ENCODE measurements at places on chromosomes 2 and 18.

DNA sequence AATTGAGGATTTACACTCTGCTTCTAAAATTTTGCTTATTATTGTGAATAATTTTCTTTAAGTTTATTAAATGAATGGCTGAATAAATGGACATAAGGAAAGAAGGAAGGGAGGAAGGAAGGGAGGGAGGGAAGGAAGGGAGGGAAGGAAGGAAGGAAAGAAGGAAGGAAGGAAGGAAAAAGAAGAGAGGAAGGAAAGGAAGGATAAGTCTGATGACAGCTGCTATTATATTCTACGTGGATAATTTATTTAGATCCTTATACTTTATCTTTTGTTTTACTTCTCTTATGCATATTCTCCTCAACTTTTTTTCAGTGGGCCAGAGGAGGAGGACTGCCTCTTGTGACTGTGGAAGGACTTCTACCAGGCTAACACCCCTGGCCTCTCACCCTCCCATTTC is 17.4 kb downstream of the CLUL1 start:
- DNase-seq = no peak

DNA sequence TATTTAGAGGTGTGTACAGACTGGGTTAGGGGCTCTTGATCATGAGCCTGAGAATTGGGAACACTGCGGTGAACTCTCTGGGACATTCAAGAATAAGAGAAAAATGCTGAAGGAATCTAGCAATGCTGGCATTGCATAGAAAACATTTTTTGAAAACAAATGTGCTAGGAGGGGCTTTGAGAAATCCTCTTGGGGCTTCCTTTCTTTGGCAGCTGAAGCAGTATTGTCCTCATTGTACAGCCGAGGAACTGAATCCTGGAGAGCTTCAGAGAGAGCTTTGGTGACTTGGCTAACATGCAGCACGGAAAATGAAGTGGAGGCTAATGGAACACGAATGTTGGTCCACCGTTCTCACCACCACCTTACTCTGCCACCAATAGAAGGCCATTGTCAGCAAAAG is 107.3 kb upstream of the EFEMP1 start:
- DNase-seq = no peak

DNA sequence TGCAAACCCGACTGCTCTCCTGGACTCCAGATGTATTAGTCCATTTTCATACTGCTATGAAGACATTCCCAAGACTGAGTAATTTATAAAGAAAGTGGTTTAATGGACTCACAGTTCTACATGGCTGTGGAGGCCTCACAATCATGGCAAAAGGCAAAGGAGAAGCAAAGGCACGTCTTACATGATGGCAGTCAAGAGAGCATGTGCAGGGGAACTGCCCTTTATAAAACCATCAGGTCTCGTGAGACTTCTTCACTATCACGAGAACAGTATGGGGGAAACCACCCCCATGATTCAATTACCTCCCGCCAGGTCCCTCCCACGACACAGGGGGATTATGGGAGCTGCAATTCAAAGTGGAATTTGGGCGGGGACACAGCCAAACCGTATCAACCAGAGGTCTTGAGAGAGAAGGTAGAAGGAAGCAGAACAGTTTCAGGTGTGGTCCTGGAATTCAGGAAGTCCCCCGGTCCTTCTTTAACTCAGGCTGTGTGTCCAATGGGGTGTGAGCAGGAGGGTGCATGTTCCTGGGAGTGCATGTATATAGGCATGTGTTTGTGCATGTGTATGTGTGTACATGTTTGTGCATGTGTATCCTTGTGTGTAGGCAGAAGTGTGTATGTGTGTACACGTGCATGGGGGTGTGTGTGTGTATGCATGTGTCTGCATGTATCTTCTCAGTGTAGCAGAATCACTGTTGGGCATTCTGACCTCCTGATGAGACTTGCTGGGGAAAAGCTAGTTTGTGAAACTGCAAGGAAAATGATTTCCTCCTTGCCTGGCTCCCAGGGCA is 46.2 kb downstream of the GREB1 start:
- DNase-seq = no peak

DNA sequence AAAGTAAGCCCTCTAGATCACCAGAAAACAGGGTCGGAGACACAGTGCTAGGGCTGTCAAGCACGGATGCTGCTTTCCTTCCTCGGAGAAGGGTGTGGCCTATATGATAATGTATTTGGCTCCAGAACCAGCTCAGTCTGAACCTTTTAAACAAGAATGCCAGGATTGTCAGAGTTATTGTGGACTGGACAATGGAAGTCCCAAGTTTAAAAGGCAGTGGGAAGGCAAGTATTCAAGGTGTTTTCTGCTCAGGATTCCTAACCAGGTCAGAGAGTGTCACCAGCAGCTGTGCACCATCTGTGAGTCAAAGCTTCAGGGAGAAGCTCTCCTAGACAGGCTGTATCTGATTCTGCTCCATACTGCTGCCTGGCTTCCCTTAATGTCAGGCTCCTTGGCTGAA is 94.8 kb downstream of the SPOPL start:
- no peak for DNase-seq

- no peak for DNase-seq
These were observed 314.8 kb downstream of the CDH2 start for GRCh38 chr18:27862041-27862682.

DNA sequence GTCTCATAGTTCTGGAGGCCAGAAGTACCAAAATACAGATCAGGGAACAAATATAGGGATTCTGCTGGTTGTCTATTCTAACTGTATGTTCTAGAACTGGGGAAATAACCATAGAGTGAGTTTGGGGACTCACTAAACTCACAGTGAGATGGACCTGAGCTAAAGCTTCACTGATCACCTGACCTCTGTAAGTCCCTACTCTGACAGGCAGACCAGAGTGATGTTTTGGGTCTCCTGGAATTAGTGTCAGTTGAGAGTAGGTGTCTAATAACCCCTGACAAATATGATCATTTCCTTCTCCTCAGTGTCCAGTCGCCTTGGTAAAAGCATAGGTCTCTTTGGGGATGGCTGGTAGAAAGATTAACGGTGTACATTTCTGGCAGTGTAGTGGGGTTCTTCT is 14.2 kb downstream of the PIKFYVE start:
- DNase-seq = no peak

GRCh38 chr2:128786741-128787478 is 468.2 kb upstream of the HS6ST1 start:
- no peak for DNase-seq

DNA sequence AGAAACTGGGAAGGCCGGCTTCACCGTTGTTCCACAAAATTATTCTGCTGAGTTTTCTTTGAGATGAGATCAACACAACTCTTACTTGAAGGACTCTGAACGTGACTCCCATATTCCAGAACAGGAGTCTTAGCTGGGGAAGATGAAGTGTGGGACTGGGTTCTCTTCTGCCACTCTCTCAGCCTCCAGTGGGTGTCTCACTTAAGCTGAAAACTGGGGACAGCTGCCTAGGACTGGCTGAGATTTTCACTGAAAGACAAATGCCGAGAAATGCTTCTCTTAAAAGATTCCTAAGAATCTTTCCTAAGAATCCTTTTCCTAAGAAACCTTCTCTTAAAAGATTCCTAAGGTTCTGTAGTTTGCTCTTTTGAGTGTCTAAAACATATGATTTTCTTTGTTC is 156.6 kb upstream of the LHCGR start:
- no peak for DNase-seq

GRCh38 chr18:76174451-76174850 is 320.6 kb downstream of the ZNF516 start:
- DNase-seq = no peak

GRCh38 chr18:5982332-5982731 is 87.0 kb upstream of the TMEM200C start:
- no peak for DNase-seq

- DNase-seq = no peak
These were observed 7.0 kb upstream of the STRN start for GRCh38 chr2:36973320-36973719.

DNA sequence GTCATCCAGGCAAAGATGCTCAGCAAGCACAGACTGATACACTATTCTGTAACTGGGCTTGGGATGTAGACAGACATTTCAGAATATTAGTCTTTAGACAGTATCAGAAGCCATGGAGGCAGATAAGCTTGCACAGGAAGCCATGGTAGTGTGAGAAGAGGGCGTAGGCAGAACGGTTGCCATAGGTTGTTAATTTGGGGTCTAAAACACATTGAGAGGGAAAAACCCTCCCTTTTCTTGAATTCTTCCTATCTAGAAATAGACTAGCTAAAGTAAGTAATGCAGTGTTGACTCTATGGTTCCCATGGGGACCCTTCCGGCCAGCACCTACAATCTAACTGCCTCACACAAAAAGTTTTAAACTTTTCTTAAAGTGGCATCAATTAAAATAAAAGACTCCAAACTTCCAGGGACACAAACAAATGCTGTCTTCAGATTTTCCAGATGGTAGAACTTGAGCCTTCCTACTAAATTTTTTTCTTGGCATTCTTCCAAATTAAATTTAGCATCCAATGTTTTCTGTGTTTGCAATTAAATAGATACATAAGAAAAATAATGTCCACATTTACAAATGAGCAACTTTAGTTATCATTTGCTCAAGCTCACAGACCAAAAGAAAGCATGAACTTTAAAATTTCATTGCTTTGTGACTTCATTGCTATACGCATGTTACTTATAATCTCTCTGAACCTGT is 1.9 kb downstream of the PRKRA start:
- no peak for DNase-seq

- DNase-seq = no peak
These were observed 46.4 kb downstream of the UGP2 start for GRCh38 chr2:63888053-63888452.

DNA sequence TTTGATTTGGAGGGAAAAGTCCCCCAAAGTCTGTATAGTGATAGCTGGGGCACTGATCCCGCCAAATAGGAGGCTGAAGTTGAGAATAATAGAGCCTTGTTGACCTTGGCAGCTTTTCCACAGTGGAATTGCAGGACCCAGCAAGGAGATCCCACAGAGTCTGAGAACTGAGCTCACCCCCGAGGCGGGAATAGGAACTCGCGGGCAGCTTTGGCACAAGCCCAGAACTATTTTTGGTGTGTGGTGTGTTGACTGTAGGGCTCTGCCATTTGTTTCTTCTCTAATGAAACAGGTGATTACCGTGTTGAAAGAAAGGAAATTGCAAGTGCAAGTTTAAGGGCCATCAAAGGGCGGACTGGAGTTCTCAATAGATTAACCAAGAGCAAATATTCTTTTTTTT is 34.0 kb downstream of the SH3RF3 start:
- no peak for DNase-seq

DNA sequence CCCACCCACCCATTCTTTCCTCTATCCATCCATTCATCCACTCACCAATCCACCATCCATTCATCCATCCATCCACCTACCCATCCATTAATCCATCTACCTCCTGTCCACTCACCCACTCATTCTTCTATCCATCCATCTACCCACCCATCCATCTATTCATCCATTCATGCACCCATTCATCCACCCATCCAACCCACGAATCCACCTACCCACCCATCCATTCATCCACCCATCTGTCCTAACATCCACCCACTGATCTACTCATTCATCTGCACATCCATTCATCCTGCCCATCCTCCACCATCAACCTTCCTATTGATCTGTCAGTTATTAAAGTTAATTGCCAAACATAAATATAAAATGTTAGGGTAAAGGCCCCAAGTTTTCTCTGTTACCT is 25.6 kb downstream of the LDLRAD4 start:
- DNase-seq = no peak

GRCh38 chr2:46232860-46233259 is 64.3 kb upstream of the EPAS1 start:
- DNase-seq = no peak

DNA sequence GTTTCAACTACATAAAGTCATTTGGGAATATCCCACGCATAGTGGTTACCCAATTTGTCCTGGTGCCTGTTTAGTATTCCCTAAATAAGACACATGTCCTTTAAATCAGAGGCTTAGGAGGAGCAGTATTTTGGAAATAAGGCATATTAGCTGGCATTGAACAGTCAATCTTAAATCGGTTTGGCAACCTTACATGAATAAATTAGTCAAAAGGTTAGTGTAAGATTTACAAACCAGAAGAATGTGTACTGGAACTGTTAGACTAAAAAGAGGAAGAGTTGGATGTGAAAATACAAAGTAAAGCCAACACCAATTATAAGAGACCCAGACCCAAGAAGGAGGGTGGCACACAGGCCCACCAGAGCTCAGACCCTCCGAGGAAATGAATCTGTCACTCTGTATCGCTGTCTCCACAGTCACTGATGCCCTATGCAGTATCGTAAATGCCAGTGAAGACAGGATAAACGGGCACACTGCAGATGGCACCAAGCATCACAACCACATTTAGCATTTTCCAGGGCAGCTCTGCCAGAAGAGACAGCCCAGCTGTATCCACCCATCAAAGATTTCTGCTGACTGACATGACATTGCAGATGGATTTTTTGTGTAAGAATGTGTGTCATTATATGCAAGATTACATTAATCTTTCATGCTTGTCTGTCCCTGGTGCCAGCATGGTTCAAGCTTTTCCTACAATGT is 90.4 kb downstream of the CERKL start:
- DNase-seq = no peak

DNA sequence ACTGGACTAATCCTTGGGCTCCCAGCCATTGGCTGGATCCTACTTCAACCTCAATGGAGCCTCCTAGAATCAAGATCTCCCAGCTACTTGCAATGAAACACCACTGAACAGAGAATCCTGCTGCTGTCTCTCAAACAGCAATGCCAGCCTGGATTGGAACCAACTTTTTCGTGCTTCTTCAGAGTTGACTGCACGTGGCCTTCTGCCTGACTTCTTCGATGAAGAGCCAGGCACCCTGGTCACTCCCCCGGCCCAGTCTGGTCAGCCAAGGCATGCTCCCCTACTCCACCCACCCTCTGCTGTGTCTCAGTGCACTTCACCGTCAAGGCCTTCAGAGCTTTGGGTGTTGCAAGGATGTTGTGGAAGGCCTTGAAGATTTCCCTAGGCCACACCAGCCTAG is 148.7 kb downstream of the CLIP4 start:
- no peak for DNase-seq

DNA sequence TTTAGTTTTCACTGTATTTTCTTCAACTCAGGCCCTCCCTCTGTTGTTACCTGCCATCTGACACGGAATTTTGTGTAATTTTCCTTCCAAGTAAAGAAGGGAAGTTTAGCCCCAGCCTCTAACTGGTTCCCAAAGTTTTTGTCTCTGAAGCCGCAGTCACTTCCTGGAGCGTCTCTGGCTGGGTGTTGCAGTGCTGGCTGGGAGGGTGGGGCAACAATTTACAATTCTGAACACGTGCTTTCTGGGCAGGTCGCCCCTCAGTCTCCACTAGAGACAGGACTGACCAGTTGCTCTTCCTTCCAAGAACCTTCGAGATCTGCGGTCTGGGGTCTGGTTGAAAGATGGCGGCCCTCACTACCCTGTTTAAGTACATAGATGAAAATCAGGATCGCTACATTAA is 3.5 kb downstream of the CNDP2 start:
- DNase-seq = peak; percentile 22

- DNase-seq = no peak
These were observed 278.4 kb downstream of the AGPS start for GRCh38 chr2:177670791-177671535.

- DNase-seq = no peak
These were observed 1030.1 kb upstream of the POU3F3 start for GRCh38 chr2:103823847-103824246.

All from activated T-cell treated with anti-CD3 and anti-CD28 coated beads for 4 hours (primary cell).